GM13976 (cell line): ENCODE measurements at places on chromosomes 11 and 22.

DNA sequence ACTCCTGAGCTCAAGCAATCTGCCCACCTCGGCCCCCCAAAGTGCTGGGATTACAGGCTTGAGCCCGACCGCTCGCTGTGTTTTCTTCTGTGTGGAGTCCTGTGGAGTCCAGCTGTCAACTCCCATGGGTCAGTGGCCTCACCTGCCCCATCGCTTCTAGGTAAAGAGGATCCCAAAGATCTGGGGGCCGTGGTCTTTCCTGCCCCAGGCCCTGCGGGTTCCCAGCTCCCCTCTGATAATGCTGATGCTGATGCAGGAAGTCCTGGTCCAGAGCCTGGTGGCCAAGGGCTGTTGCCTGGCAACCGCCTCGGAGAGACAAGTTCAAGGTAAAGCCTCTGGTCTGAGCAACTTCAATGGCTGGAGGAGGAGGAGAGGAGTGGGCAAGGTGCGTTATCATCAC, 9.6 kb downstream of the SSTR3 start:
- DNase-seq: no peak

DNA sequence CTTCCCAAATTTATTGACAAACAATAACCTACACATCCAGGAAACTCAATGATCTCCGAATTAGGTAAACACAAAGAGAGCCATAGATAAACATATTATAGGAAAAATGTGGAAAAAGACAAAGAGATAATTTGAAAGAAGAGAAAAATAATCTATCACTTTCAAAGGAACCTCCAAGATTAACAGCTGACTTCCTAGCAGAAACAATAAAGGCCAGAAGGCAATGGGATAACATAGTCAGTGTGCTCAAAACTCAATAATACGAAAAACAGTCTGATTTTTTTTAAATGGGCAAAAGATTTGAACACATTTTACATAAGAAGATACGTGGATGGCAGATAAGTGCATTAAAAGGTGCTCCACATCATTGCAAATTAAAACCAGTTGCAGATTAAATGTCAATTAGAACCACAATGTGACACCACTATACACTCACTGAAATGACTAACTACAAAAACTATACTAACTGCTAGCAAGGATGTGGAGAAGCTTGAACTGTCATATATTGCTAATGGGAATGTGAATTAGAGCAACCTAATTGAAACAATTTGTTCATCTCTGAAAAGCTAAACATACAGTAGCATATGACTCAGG, 300.4 kb downstream of the TMEM135 start:
- no peak for DNase-seq

DNA sequence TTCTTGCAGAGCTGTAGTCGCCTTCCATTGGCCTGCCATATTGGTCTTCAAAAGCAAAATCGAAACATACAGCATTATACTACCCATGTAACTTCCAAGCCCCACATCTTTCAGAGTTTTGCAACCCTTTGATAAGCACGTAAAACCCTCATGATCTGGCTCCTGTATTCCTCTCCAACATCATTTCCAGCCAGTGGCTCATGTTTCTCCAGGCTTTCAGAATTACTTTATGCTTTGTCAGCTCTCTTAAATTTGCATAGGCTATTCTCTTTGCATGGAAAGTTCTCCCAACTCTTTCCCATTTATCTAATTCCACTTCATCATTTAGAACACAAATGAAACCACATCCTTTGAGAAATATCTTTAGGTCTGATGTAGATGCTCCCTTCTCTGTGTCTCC, 67.8 kb upstream of the DDI1 start:
- DNase-seq: no peak

- DNase-seq: no peak
Measured at GRCh38 chr11:66186470-66186869, 82.0 kb upstream of the RAB1B start.

DNA sequence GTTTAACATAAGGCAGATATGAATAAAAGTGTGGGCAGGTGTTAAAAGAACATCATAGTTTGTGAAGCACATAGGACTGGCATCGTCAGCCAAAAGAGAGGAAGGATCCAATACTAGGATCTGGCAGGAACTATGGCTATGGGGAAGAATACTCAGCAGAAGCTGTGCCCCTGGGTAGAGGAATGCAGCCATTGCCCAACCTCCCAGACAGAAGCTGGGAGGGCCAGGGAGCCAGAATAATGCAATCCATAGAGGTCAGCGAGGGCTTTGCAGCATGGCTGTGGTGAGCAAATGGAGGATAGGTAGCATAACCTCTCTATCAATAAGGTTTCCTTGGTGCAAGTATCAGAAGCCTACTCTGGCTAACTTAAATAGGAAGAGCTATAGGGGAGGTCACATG, 11.7 kb upstream of the CSTF3 start:
- DNase-seq: no peak

- DNase-seq: no peak
Measured at GRCh38 chr22:42451499-42452145, 19.4 kb upstream of the NFAM1 start.

DNA sequence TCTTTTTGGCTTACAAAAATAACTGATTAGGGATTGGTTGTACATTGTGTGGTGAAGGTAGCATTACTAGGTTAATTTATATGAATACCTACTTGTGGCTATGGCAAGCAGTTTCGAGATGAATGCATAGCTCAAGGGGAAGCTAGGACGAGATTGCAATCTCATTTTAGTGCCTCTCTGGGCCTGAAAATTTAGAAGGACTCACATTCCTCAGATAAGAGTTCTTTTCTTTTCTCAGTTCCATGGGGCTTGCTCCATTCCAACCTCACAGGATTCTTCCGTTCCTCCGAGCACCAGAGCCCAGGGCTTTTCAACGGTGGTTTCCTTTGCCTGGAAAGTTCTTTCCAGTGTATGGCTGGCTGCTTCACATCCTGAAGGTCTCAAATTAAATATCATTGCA, 82.1 kb downstream of the CECR2 start:
- no peak for DNase-seq

- no peak for DNase-seq
Measured at GRCh38 chr11:106827687-106828086, 190.6 kb downstream of the GUCY1A2 start.

- DNase-seq: no peak
Measured at GRCh38 chr11:1586699-1587098, 1.6 kb upstream of the KRTAP5-1 start.

- peak; percentile 52 for DNase-seq
Measured at GRCh38 chr11:93330446-93330984, at the start of gene DEUP1. Gene DEUP1, plus strand, starts transcription at chr11:93330742. Its CDS starts 1,518 bp downstream, at chr11:93332260.

- no peak for DNase-seq
Measured at GRCh38 chr22:35299217-35299672, 449 bp upstream of the TOM1 start.

DNA sequence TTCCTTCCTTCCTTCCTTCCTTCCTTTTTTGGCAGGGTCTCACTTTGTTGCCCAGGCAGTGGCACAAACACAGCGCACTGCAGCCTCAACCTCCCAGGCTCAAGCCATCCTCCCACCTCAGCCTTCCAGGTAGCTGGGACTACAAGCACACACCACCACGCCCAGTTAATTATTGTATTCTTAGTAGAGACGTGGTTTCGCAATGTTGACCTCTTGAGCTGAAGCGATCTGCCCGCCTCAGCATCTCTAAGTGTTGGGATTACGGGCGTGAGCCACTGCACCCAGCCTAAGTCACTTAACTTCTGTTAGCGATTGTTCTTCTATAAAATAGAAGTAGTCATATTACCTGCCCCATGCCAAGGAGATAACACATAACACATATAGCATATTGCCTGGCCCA, 2.8 kb upstream of the SYTL2 start:
- DNase-seq: no peak

DNA sequence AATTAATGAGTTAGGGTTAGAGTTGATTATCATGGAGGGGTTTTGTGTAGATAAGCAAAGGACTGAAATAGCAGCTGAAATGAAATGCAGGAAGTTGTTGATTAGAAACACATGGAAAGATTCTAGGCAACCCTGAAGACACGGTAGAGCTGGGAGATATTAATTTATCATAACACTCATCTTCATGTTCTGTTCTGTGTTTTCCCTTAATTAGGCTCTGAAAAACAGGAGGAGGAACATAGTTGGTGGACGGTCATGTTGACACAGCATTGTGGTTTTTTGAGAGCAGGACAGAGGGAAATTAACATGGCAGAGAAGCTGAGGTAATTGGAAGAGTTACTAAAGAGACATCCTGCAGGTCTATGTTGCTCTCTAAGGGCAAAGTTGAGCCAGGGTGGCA, 138.8 kb upstream of the UBASH3B start:
- no peak for DNase-seq

GRCh38 chr11:71139516-71140205, 112.7 kb downstream of the SHANK2 start:
- no peak for DNase-seq

- DNase-seq: no peak
Measured at GRCh38 chr22:47274196-47274595, 511.7 kb downstream of the TBC1D22A start.
